Fibroblast of skin of scalp (primary cell): ENCODE measurements at places on chromosomes 4 and X.

DNA sequence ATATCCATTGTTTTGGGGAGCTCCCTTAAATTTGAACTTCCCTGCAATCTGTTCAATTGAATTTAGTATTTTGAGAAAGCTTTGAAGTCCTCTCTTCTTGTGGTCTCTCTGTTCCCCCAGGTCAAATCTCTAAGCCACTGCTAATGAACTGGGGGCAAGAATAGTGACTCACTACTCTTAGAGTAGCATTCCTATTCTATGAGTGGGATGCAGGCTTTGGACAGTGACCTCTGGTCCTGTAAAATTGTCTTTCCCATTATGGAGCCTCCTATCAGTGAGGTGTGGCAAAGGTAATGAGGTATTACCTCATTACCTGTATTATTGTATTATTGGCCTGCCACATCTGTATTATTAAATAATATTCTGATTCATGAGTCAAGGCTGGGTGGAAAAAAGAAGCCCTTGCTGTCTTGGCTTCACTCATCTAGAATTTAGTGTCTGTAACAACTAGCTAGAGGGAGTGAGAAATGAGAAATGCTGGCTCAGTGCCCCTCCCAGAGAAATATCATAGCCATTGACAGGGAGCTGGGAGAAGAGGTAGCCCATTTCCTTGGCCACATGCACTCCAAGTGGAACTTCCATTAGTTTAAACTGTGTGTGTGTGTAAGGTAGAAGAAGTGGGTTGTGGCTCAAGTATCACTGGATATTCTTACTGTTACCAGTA lies 393.9 kb upstream of the CTSO start:
- peak; percentile 41 for DNase-seq

DNA sequence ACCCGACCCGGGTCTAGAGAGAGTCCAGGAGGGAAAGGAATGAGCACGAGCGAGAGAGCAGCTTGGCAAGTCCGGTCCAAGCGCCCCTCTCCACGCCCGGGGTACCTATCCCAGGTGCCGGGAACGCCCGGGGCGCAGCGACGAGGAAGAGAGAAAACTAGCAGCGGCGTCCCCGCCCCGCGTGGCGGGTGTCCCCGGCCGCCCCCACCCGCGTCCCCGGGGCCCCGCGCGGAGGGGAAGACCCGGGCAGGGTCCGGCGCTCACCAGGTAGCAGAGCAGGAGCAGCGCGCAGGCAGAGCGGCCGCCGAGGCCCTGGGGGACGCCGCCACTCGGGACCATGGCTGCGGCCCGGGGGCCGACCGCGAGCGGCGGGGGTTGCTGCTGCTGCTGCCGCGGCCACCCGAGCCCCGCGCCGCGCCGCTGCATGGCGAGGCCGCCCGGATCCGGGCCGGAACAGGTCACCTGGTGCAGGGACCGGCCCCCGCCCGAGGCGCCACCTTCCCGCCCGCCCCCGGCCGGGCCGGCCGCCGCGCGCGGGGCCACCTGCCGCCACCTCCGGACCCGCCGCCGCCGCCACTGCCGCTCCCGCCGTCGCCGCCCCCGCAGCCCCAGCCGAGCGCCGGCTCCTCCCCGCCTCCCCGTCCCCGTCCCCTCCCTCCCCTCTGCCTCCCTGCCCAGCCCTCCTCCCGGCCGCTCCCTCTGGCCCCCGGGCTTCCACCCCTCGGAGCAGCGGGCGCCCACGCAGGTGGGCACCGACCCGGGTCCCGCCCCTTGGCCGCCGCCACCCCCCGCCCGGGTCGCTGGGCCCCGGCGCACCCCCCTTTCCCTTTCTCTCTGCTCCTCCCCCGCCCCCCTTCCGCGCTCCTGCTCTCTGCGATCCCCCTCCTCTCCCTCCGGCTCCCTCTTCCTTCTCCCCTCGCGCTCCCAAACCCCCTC lies at the start of gene SEL1L3:
Gene SEL1L3 (minus strand): TSS at position 578 of the 936 bp plus-strand sequence. CDS start 152 bp downstream, at position 426.
- DNase-seq = peak; percentile 36

GRCh38 chr4:22877486-22878052 lies 184.8 kb downstream of the GBA3 start:
- no peak for DNase-seq

DNA sequence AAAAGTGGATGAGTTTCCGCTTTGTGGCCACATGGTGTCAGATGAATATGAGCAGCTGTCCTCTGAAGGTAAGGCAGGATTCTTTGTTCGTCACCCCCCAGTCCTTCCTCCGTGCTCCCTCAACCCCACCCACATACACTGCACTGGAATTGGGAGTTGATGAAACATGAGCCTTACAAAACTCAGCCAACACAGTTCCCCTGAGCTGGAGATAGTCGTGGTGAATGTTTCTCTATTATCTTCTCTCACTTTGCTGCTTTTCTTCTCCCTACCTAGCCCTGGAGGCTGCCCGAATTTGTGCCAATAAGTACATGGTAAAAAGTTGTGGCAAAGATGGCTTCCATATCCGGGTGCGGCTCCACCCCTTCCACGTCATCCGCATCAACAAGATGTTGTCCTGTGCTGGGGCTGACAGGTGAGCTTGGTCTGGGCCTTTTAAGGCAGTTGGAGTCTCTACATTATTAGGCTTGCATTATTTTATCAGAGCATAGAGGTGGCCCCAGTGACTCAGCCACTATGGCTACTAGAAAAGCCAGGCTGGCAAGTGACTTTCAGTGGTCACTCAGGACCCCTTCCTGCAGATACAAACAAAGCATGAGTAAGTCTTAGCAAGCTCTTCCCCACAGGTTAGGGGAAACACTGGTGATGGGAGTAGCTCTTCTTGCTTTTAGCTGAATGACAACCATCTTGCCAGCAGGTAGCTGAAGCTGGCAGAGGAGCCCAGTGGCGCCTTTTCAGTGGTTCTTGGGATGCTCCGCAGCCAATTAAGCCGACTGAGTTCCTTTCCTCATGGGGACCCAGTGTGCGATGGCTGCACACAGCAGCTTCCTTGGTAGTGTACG lies 1.6 kb downstream of the RPL10 start:
- DNase-seq = no peak

DNA sequence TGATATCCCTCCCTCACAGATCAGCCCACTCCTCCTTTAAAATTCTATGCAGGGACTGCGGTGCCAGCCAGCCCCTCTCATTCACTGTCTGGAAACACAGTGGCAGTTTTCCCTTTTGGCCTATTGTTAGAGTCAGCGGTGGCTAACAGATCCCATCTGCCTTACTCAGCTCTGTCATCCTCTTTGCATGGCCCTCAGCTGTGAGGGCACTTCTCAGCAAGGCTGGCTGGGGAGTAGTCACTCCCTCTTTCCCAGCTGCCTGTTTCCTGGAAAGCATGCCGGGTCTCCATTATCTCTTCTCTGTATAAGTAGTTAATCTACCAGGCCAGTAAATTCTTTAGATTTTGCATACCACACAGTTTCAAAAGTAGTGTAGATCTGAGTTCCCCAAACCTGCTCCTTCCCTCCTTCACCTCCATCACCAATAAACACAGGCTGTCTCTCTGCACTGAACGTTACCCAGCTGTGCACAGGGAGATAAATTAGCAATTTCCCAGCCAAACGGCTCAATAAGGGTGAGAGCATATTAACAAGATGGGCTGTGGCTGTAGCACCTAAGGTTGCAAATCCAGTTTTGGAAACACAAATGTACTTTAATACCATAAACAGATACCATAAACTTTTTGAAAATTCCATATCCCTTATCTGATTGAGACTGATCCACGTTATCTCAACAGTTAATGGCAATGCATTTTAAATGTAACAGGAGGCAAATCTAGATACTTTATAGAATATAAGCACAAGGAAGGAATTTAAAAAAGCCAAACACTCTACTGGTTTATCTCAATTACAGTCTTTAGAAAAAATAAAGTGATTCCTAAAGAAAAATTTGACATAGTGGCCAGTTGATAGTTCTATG lies 229.3 kb downstream of the ANKRD50 start:
- peak; percentile 27 for DNase-seq

- DNase-seq = no peak
Observed at GRCh38 chrX:39159921-39160507, 358.8 kb downstream of the MID1IP1 start.

DNA sequence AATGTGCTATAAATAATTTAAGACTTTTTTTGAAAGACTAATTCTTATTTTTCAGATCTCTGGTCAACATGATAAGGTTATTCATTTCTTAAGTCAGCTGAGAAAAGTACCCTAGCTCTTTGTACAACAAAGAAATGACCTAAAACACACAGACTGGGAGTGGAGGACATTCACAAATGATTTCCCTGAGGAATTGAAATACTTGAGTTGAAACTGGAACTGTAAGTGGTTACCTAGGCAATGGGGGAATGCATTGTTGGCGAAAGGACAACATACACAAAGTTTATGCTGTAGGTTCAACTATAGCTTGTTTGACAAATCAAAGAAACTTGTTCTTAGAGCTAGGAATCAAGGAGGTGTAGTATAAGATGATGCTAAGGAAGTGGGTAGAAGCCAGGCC lies 915.5 kb downstream of the FAT4 start:
- DNase-seq = peak; percentile 65
